ENCODE measurements at places on chromosomes 2 and 18.

- no peak for DNase-seq
These were observed 115.1 kb downstream of the ACKR3 start for GRCh38 chr2:236684504-236685256.

DNA sequence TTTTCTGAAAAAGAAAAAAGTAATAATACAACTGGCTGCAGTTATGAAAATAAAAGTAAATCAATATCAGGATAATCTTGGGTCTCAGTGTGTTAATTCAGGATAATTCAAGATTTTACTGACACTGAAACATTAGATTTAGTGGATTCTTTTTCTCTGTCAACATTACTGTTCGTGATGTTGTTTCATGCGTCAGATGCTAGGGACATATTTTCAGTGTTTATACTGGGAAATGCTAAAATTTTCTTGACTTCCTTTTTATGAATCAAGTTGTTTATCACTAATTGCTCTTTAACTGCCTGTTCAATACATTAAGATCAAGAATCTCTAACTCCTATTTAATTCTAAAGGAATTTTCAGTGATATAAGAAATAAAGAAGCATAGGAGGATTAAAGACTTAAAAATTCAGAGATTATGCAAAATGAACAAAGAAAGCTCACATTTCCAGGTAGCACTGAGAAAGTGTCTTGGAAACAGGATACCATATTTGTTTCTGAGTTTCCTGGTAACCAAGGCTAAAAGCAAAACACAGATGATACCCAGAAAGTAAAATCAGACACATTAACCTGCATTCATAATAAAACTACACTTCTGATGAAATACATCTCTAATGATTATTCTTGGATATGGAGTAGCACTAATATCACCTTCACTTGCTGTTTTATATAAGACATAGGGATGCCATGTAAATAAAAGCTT, 174.0 kb downstream of the ARL4C start:
- DNase-seq = no peak

DNA sequence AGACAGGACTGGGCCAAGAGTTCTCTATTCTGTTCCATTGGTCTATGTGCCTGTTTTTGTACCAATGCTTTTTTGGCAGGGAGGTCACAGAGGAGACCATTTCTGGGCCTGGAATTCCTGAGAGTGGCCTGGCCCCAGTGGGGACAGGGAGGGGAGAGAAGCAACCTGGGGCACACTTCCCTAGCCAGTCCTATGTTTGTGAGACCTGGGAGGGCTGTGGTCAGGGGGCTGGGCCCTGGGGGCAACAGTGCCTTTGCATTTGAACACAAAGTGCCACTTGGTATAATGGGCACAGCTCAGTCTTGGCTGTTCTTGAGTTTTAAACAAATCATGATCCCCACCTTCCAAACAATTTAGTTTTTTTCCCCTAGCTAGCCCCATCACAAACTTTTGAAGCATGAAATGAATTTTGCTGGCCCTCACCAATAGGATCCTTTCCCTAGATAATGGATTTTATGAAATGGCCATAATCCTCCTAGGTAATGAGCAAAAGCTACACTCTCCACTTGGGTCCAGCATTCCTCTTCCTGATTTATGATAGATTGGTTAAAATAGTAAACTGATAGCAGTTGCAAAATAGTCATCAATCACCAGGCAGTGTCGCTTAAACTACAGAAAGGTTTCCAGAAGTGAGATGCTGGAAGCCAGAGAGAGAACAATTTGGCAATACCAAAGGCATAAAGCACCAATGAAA, 133.5 kb downstream of the GLI2 start:
- DNase-seq = no peak

DNA sequence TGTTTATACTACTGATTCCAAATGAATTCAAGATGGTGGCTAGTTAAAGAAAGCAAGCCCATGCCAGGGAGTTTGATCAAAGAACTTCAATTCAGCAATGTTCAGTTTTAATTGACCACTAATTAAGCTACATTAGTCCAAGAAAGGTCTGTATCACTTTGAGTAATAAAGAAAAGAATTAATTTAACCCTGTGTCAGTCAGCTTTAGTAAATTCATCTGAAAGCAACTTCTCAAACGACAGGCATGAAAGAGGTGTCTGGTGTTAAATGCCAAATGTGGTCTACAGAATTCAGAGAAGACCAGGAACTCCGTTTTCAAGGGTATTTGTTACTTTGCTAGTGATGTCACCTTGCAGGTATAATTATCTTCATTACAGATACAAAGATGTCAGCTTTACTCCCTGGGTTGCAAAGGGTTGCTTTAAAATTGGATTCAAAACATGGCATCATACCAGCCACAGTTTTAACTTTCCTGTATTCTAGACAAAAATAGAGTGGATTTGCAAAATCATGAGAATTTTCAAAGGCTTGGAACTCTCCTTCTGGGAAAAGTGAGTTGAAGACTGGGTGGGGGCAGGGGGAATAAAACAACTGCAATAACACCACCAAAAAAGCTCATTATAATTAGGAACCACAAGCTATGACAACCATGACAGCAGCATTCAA, 281.5 kb downstream of the TCF4 start:
- no peak for DNase-seq

GRCh38 chr2:62202019-62202722, 6.3 kb downstream of the B3GNT2 start:
- no peak for DNase-seq

GRCh38 chr2:45992021-45992740, 305.0 kb upstream of the EPAS1 start:
- DNase-seq = no peak

- no peak for DNase-seq
These were observed 476.2 kb downstream of the SLC4A3 start for GRCh38 chr2:220103596-220103995.

DNA sequence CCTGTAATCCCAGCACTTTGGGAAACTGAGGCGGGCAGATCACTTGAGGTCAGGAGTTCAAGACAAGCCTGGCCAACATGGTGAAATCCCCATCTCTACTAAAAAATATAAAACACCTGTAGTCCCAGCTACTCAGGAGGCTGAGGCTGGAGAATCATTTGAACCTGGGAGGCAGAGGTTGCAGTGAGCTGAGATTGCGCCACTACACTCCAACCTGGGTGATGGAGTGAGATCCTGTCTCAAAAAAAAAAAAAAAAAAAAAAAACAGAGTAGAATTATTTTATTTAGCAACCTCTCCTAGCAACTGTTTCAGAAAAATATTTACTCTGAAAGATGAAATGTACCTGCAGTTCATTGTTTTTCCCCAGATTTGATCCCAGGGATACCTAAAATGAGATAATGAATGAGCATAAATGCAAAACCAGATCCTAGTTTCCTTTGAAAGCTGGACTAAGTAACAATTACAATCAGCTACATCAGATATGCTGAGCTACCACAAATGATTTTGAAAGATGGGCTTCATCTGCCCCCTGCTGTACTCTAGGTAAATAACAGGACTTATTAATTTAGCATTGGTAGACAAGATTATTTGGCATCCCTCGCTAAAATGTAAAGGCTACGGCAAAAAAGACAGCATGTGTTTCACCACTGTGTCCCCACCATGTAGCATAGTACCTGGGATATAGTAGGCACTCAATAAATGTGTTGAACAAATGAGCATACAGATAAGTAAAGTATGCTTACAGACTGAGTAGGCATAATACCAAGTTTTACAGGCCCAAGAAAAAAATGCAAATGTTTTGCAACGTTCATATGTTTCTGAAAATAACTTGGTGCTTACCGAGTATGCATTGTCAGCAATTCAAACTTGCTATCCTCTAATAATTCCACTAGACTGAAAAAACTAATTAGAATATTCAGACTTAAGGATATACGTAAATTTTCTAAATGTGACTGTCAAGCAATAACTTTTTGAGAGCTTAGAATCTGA, 102.5 kb downstream of the ATL2 start:
- DNase-seq = no peak

DNA sequence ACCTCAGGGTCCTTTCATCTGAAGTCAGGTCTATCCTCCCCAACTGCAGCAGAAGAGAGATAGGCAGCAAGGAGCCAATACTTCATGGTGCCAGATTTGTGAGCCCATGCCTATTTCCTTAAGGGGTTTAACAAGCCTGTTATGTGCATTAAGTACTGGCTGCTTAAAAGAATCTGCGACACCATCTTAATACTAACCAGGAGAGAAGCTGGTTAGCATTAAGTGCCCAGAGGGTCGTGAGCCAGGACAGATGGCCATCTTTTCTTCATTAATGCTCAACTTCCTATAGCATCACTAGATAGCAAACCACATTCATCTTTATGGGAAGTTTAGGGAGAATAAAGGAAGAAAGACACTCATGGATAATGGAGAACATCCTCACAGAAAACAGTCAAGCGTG, 289.1 kb downstream of the ETAA1 start:
- no peak for DNase-seq

GRCh38 chr2:138475277-138475776, 26.2 kb upstream of the SPOPL start:
- no peak for DNase-seq

- DNase-seq = no peak
These were observed 70.9 kb downstream of the EHD3 start for GRCh38 chr2:31304816-31305215.

GRCh38 chr2:222127660-222128059, 171.1 kb downstream of the PAX3 start:
- no peak for DNase-seq

- DNase-seq = no peak
These were observed 13.7 kb downstream of the COLEC11 start for GRCh38 chr2:3608373-3609278.

DNA sequence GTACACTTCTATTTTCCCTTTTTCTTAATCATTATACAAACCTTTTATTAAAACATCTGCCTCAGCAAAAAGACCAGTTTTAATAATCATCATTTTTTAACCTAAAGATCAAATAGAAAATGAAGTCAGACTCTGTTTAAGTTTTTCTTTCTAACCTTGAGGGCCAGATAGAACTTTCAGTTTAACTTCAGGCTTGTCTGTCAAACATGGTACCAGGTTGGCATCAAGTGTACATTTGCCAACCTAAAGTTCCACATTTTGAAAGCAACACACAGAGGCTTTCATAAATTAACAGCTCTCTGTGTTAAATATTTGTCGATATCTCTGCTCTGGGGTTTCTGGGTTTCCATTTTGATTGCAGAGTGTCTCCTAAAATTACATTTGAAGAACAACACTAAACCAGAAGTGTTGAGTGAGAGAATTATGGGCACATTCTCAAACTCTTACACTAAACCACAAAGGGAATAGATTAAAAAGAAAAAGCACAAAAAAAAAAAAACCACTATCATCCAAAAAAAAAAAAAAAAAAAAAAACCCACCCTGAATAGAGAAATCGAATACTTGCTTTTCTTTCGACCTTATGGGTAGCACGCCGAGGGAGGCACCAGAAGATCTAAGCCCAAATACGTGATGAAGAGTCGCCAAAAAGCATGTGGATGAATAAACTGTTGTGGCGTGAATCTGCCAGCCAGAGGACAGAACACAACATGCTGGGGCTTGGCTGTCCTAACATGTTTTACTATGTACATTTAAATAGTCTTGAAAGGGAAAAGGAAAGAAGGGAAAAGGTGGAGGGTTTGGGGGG, 166.2 kb downstream of the TCF4 start:
- DNase-seq = no peak

DNA sequence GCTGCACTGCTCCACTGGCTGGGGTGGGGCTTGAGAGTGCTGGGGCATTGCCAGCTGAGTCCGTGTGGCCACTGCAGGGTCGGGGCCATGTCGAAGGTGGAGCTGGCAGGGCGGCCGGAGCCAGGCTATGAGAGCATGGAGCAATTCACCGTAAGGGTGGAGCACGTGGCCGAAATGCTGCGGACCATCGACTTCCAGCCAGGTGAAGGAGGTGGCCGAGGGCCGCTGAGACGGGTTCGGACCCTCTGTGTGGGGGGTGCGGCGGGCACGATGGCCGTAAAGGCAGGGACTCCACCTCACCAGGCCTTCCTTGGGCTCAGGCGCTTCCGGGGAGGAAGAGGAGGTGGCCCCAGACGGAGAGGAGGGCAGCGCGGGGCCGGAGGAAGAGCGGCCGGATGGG, 2.1 kb downstream of the UCN start:
- DNase-seq = no peak

- DNase-seq = no peak
These were observed 114.7 kb downstream of the DNAH6 start for GRCh38 chr2:84631047-84631446.

- DNase-seq = no peak
These were observed 57.6 kb downstream of the TPGS2 start for GRCh38 chr18:36771245-36771644.

DNA sequence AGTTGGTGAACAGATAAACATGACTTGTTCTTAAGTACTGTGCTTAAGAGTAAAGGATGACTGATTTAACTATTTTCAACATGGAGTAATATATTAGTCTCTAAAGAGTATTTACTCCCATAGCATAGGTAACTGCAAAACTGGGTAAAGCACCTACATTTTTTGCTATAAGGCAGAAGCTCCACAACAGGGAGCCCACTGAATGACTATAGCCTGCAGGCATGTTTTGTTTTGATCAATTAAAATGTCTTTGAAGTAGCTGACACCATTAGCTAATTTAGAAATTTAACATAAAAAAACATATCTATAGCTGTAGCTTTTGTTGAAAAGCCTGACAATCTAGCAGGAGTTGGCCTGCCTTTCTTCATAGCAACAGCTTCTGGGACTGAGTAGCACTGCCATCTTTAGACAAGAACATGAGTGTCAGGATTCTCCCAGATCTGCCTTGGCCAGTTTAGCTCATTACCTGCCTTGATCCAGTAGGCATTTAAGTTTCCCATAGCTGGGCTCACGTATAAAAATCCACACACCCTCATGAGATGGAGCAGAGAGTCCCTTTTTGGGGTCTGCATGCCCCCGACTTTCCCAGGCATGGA, 1935.1 kb upstream of the PIK3C3 start:
- no peak for DNase-seq

GRCh38 chr2:102401456-102401855, 21.5 kb upstream of the IL18RAP start:
- DNase-seq = no peak

GRCh38 chr2:45789317-45789716, 137.8 kb downstream of the PRKCE start:
- DNase-seq = no peak

- DNase-seq = no peak
These were observed 105.1 kb downstream of the KCNF1 start for GRCh38 chr2:11016735-11017388.

- no peak for DNase-seq
These were observed 17.7 kb upstream of the GALNT3 start for GRCh38 chr2:165811592-165812370.

GRCh38 chr2:31197669-31198068, 19.6 kb downstream of the CAPN14 start:
- DNase-seq = no peak

GRCh38 chr18:45127405-45127804, 446.7 kb downstream of the SETBP1 start:
- DNase-seq = no peak

GRCh38 chr2:223724861-223725260, 112.5 kb downstream of the AP1S3 start:
- no peak for DNase-seq

- no peak for DNase-seq
These were observed 13.0 kb downstream of the VPS4B start for GRCh38 chr18:63409301-63409700.

DNA sequence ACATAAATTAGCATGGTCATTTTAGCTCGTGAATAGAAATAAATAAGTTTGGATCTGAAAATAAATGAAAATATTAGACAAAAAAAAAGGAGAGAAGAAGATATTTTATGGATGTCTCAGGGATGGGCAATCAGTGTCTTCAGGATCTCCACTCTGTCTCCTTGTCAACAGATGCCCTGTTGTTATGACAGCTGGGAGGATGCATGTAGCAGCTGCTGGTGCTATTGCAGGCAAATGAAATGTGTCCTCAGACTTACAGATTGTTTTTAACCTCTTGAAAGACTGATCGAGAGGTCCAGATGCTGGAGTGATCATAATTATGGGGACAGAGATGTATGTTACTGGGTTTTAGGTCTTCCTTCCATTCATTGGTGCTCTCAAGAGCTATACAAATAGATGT, 24.7 kb upstream of the ARL4C start:
- no peak for DNase-seq
